ENCODE measurements at places on chromosomes 16 and 17.

DNA sequence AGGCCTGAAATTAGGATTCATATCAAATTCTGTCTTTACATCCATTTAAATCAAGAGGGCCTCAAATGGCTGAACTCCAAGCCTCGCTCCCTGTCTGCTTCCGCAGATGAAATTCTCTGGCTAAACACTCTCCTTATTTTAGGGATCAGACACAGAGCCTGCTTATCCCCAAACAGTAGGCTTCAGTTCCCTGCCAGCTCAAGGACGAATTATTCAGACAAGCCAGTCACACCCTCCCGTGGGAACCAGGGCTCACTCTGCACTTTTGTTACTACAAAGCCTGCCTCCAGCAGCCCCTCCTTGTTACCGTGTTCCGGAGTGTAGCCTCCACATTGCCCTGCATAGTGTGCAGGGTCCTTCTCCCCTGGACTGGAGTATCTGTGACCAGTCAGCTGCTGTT, 46.6 kb upstream of the LCMT1 start:
- no peak for DNase-seq

DNA sequence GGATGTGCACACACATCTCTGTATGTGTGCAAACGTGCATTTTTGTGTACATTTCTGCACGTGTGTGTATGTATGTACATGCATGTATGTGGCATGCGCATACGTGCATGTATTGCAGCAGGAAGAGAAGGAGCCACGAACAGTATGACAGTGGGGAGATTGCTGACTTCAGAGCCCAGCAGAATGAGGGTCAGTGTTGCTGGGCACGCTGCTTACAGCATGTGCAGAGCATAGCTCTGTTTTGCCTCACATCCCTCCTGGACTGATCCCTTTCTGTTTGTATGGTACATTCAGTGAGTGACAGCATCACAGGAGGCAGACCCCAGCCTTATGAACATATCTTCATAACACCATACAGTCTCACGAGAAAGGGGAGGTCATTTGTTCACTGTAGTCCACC, 934.0 kb upstream of the EEF2KMT start:
- no peak for DNase-seq

GRCh38 chr16:26863931-26864330, 202.8 kb upstream of the C16orf82 start:
- no peak for DNase-seq

GRCh38 chr17:77097631-77098180, 43.1 kb upstream of the SEC14L1 start:
- no peak for DNase-seq

- no peak for DNase-seq
Measured at GRCh38 chr17:499951-500461, 147.4 kb upstream of the RPH3AL start.

GRCh38 chr17:15157051-15157450, 108.1 kb downstream of the PMP22 start:
- DNase-seq, result no peak

DNA sequence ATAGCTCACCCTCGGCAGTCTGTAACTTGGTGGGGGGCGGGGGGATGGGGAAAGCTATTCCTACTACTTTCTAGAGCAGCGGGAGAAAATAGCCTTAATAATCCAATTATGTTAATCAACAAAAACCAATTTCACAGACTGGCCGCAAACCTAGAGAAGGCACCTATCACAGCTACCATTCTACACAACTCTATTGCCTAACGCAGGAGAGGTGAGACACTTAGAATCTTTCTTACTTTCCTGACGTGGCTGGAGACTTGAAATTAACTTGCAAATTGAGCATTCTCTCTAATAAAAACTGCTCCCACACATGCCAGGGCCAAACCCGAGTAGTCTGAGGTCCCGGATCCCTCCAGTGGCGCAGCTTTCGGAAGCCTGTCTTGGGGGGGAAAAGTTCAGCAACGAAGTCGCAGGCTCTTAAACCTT, 794 bp downstream of the SMG6 start:
- no peak for DNase-seq

DNA sequence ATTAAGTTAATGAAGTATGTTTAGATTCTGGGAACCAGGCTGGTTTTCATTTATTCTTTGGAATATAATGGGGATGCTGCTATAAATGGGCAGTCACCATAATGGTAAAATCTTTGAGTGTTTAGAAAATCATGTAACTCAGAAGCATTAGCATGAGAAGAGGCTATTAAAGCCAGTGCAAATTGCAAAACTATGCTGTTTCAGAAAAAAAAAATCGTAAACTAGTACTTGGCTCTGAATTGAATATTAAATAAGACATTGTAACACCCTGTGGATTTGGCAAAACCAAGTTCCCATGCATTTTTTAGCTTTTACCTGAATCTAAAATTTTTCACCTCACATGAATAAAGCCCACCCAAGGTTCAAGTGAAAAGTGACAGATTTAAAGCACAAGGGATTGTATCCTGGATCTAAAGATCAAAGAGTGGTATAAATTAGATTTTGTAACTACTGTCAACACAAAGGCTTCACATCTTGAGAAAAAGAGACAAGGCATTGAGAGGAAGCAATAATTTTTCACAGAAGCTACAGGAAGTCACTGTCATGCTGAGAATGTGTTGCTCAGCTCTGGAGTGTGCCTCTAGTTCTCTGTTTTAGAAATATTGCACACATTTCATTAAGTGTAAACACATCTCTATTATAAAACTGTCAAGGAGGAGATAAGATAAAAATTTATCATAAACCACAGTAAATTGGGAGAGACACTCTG, 142.2 kb downstream of the ABCA8 start:
- no peak for DNase-seq

- peak; percentile 53 for DNase-seq
Measured at GRCh38 chr17:58577696-58578095, 63.3 kb upstream of the MTMR4 start.

- DNase-seq, result no peak
Measured at GRCh38 chr17:4444782-4445473, 11.2 kb downstream of the SPNS3 start.

GRCh38 chr17:67555855-67556254, 161.9 kb upstream of the NOL11 start:
- DNase-seq, result no peak

DNA sequence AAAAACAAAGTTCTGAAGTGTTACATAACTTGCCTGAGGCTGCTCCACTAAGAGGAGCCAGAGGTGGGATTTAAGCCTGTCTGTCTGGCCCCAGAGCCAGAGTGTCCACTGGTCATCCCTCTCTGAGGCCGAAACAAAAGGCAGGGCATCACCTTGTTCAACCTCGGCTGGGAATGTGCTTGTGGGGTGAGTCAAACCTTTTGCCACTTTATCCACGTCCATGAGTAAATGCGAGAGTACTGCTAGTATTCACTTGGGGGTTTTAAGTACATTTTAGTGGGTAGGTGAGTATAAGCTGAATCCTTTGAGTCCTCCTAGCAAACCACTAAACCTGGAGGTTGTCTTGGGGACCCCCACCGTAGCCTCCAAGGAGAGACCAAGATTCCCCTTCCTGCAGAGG, 103.5 kb downstream of the STX8 start:
- no peak for DNase-seq

GRCh38 chr16:2964475-2965336, 631 bp downstream of the KREMEN2 start:
- peak; percentile 79 for DNase-seq

GRCh38 chr16:67397036-67397801, 3.9 kb upstream of the TPPP3 start:
- no peak for DNase-seq

DNA sequence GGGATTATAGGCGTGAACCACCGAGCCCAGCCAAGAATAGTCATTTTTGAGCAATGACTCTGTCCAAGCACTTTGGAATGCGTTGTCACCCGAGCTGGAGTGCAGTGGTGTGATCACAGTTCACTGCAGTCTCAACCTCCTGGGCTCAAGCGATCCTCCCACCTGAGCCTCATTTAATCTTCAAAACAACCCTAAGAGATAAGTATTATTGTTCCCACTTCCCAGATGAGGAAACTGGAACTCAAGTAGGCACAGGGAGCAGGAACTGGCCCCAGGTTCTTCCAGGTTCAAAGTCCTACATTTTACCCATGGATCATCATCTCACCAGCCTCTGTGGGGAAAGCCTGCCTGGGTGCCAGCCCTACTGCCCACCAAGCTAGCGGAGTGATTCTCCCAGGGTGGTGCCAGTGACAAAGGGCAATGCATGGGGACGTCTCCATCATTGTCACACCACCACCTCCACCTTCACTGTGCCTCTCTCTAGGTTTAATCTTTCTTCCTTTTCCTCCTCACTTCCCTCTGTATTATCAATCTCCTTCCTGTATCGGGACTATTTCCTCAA, 11.3 kb upstream of the RNF157 start:
- no peak for DNase-seq

DNA sequence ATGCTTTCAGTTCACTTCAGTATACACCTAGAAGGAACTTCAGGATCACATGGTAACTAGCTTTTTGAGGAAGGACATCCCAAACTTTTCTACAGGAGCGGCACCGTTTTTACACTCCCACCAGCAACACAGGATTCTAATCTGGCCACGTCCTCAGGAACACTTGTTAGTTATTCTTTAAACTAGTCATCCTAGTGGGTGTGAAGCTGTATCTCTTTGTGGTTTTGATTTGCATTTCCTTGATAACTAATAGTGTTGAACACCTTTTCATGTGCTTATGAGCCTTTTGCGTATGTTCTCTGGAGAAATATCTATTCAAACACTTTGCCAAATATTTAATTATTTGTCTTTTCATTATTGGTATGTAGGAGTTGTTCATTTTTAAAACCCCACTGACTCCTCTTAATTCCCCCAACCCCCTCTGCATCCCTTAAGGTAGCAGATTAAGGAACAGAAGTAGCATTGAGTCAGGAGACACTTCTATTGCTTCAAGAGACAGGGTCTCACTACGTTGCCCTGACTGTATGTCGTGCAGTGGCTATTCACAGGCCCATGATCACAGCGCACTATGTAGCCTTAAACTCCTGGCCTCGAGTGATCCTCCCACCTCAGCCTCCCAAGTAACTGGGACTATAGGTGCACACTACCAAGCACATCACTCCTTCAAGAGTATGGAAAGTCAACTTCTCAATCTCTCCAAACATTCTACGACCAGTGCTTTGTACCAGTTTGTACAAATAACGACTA, 25.4 kb downstream of the YWHAE start:
- no peak for DNase-seq

DNA sequence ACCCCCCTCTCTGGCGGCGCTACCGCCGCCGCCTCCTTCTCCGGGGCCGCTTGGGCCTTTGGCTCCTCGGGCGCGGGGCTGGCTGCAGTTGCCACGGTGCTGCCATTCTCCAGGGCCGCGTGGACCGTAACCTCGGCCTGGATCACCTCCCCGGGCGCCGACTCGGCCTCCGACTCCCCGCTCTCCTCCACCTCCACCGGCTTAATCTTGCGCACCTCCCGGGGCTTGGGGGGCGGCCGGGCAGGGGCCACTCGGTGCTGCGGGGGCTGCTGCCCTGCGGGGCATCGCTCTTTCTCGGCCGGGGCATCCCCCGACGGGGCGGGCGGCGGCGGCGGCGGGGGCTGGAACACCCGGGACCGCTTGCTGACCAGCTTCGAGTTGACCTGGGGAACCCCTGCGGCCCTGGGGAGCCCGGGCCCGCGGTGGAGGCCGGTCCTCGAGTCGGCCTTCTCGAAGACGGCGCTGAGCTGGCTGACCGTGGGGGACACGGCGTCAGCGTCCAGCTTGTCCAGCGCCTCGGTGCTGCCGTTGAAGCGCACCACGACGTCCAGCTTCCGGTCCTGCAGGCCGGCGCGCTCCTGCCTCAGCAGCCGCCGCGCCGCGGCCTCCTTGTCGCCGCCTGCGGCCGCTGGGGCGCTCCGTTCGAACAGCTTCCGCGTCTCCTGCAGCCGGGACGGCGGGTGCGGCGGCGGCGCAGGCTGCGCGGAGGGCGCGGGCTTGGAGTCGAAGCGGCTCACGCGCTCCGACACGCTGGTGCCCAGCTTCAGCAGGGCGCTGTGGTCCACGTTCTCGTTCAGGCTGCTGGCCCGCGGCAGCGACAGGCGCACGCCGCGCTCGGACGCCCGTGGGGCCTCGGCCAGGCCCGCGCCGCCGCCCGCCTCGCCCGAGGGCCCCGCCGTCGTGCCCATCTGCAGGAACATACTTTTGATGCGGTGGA, 792 bp downstream of the PPP1R9B start:
- DNase-seq, result peak; percentile 86

- DNase-seq, result no peak
Measured at GRCh38 chr17:71173991-71174390, 946.8 kb upstream of the SOX9 start.

DNA sequence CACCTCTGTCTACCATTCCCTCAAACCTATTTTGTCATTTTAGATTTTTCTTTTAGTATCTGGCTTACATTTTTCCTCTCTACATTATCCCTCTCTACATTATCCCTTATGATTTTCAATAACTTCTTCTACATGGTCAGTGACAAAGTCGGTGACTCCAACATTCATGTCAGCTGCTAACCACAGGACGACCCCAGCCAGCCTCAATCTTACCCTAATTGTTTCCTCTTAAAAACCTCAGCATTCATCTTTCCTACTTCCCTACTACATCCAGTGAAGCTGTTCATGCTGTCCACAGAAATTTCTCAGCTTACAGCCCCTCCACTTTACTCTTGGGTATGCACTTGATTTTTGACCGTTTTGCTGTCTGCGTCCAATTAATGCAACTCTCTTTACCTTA, 8.3 kb downstream of the MYH10 start:
- DNase-seq, result no peak

DNA sequence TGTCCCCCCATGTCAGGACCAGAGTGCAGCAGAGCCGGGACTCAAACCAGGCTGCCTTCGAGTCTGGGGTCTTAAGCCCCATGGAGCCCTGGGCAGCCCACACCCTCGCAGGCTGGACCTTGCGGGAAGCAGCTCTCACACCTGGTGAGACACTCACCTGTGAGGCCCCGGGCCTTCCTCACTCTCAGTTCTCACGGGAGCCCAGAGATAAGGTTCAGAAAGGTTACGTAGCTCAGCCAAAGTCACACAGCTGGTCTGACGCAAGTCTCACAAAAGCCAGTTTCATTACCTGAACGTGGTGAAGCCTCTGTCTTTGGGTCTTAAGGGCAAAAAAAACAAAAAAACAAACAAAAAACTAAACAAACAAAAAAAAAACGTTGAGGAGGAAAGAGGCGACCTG, 32.8 kb upstream of the SSTR5 start:
- DNase-seq, result no peak

GRCh38 chr16:4980691-4981090, 22.6 kb downstream of the SEC14L5 start:
- no peak for DNase-seq

DNA sequence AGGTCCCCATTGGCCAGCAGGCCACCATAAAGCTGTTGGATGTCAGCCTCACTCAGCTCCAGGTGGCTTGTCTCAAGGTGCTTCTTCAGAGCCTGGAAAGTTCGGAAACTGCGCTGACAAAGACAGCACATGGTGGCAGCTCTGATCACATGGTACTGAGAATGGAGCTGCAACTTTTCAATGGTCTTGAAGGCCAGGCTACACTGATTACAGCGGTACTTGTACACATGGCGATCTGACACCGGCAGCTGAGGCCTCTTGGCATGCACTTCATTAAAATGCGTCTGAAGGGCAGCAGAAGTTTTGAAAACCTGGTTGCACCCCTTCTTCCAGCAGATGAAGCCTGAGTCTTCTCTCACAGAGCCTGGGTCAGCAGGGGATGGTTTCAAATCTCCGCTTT, 249.7 kb downstream of the ZFHX3 start:
- no peak for DNase-seq

Measured in hepatocyte (in vitro differentiated cells).